CD4-positive, alpha-beta T cell treated with Interleukin-4 for 4 hours (primary cell): ENCODE measurements at places on chromosomes 12 and 14.

DNA sequence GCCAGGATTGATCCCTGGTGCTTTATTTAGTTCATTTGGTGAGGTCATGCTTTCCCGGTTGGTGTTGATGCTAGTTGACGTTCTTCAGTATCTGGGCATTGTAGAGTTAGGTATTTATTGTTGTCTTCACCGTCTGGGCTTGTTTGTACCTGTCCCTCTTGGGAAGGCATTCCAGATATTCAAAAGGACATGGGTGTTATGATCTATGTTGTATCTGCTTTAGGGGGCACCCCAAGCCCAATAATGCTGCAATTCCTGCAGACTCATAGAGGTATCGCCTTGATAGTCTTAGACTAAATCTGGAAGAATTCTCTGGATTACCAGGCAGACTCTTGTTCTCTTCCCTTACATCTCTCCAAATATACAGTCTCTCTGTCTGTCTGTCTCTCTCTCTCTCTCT is 42.1 kb downstream of the AK7 start:
- no peak for DNase-seq

DNA sequence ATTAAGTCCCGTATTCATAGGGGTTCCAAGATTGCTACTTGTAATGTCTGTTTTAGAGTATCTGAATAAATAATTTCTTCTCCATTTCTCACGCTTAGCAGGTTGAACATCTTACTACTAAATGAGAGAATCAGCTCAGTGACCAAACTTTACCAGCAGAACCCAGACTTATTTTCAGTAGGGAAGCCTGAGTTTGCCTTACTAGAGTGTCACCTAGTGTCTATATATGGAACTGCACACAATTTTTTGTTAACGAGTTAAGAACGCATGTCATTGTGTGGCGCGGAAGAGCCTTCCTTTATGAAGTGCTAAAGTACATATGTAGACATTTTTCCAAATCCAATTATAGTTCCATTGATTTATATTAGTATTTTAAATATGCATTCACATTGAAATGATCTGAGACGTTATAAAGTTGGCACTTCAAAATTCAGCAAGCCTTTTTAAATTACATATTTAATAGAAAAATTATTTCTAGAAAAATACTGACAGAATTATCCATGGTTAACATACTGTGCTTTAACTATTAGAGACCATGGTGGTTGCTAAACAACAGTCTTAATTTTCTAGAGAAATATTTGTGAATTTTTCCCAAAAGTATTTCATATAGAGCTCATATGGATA is 88.3 kb downstream of the RPS29 start:
- DNase-seq = peak; percentile 57

GRCh38 chr12:24979329-24979728 is 30.4 kb upstream of the BCAT1 start:
- no peak for DNase-seq

DNA sequence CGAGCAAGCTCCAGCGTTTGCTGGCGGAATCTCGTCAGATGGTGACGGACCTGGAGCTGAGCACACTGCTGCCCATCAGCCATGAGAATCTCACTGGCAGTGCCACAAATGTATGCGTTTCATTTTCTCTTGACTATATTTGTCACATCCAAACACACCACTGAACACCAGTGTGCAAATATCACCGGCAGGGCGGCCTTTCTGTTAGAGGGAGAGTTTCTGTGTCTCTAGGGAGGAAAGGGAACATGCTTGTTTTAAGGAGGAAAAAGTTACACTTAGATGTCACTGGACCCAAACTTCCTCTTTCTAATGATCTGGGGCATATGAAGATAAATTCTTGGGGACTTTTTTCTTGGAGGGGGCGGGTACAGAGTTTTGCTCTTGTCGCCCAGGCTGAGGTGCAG is 21.9 kb upstream of the HIP1R start:
- no peak for DNase-seq

DNA sequence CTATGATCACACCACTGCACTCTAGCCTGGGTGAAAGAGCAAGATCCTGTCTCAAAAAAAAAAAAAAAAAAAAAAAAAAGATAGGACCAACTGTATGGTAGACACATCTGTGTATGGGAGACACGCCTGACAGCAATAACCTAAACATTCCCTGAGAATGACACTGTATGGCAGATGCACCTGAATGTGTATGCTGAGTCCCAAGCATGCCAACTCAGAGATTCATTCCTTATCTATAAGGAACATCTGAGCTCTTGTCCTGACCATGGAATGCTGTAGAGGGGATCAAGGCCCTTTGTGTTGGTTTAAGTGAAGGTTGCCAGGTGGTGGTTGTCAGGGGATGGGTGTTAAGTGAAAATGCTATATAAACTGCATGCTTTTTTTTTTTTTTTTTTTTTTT is 19.2 kb upstream of the LGALS3 start:
- no peak for DNase-seq

DNA sequence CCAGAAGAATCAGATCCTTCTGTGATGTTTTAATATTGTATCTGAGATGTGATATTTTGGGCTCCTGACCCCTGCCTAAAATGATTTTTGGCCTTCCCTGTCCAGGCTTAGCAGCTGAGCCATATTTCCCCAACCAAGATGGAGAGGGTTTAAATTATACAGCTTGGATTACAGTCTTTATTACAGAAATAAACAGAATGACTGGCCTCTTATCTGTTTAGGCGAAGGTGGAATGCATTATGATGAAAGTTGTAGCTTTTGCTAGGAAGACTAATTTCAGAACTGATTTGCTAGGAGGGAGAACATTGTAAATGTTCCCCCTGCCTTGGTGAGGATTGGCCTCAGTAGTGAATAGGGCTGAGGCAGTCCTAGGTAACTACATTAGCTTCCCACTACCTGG is 23.3 kb downstream of the BMAL2 start:
- no peak for DNase-seq

DNA sequence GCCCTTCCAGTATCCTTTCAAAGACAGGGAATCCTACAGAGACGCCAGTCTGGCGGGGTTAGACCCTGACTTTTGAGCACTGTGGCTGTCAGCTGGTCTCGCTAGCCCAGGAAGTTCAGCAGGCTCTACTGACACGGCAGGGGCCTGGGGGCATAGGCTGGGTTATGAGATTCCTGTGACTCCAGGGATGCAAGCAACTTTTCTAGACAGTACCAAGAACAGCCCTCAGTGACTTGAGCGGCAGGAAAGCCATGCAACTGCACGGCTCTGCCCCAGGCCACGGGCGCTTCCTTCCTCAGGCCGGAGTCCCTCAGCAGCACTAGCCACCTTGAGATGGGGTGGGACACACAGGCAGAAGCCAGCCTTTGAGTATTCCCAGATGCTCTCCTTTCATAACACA is 5.1 kb upstream of the SIVA1 start:
- DNase-seq = no peak

GRCh38 chr14:21258005-21258888 is 11.0 kb downstream of the HNRNPC start:
- DNase-seq = no peak

- DNase-seq = no peak
Observed at GRCh38 chr12:56775638-56776037, 12.5 kb downstream of the HSD17B6 start.

DNA sequence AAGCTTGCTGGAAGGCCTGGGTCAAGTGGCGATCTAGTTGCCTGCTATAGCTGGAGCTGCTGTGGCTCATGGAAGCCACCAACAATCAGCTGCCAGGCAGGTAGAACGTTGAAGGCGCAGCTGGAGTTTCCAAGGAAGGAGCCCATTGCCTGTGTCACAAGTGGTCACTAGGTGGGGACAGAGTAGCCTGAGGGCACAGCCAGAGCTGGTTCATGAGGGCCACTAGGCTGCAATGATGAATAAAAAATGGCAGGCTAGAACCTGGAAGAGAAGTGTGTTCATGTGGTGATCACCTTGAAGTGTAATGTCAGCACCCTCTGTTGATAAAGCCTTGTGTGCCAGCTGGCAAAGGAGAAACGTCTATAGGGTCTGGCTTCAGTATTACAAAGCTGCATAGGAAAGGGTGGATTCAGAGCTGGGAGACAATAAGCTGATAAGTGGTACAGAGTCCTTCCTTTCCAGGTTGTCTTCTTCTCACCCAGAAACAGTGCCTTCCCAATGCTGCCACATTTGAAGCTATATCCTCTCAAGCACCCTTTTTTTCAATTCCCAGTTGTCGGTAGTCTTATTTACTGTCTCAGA is 165.8 kb downstream of the EMP1 start:
- DNase-seq = peak; percentile 33

DNA sequence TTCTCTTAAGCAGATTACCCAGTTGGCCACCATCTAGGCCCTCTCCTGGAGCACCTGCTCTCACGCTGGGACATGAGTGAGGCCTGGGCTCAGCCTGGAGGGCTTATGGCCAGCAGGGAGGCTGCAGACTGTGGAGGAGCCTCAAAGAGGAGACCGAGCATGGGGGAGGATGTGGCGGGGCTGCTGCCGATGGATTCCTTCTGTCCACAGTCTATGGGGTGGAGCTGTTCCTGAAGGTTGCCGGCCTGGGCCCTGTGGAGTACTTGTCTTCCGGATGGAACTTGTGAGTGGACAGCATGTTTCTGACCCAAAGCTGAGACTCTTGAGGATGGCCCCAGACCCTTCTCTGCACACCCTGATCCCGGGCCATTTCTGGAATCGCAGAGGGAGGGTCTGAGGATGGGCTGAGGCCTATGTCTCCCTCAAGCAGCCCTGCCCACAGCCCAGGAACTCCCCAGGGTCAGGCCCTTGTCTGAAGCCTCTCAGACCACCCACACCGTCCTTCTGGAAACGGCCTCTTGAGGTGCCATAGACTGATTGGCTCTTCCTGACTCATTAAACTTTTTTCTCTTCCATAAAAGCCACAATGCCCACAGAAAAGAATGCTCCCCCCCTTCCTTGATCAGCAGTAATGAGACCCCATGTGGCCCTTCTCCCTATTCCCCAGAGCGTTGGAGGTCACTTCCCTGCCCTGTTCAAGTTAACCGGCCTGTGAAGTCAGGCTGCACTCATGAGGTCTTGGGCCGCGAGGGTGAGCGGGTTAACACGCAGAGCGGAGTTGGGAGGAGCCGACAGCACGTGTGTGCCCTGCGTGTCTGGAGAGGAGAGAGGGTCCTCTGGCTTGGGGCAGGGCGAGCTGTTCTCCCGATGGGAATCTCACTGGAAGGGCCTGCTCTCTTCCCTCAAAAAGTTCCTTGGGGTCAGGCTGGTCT is 49.0 kb downstream of the SLC8B1 start:
- no peak for DNase-seq

DNA sequence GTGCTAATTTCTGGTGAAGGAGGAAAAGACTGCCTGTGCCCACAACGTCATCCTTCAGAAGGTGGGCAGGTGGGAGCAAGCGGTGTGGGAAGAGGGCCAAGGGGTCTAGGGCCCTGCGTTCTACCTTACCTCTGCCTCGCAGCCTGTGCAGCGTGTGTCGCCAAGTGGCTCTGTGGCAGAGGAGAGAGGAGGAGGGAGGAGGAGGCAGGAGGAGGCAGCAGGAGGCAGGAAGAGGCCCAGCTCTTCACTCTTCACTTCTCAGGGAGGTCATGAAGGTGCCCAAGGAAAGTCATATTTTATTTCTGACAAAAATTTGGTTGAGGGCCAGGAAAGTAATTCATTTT is 177.9 kb downstream of the MYRFL start:
- DNase-seq = no peak

DNA sequence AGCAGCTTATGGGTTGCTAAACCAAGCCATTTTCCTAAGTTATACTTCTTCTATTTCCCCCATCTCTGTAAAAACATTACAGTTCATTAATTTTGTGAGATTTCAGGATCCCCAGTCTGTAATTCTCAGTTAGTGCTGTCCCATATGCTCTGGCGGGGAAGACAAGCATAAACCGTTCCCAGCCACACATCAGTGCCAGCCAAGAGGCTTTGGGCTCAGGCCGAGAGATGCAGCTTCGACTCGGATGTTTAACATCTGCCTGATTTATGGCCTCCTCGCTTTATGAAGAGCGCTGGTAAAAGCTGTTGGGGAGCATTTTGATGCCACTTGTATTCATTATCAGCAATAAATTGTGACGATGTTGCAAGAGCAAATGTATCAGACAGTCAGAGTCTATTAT is 349.1 kb upstream of the CCDC196 start:
- no peak for DNase-seq

- DNase-seq = peak; percentile 52
Observed at GRCh38 chr14:60349663-60350365, 100.8 kb downstream of the PPM1A start.

DNA sequence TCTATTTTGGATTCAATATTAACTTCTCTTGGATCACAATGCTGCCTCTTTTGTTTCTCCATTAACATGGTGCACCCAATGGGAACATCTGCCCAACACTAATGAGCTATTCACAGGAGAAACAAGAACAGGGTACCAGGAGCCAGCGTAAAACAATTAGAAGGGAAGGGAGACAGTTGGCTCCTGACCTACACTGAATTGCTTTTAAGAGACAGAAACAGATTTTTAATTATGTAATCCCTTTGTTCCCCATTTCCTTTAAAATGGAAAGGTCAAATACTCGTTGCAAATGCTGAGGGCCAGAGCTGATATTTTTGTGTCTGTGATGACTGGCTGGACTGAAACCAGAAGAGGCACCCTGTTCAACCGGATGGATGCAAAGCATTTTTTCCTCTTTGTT is 108.3 kb downstream of the SEC23A start:
- DNase-seq = no peak

DNA sequence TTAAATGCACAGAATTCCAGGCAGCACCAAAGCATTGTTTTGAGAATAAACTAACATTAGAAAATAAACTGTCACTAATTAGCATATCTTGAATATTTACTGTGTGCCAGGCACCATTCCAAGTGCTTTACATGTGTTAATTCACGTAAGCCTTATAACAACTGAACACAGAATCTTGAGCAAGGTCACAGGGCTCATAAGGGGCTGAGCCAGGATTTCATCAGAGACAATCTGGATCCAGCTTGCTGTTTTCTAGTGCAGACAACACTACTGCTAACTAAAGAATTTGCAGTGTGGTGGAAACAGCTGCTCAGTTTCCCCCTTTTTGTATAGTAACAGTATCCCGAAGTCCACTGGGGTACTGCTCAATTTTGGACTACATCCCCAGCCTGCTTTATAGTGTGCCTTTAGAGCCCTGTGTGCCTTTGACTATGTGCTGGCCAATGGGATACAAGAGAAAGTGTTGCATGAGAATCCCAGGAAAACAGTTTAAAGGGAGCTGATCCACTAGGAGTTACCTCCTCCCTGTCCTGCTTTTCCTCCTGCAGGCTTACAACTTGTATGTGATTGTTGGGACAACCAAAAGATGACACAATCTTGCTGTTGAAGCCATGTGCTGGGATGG is 36.0 kb upstream of the RMST start:
- DNase-seq = no peak

- DNase-seq = no peak
Observed at GRCh38 chr12:12997156-12997555, 2.9 kb downstream of the HEBP1 start.

DNA sequence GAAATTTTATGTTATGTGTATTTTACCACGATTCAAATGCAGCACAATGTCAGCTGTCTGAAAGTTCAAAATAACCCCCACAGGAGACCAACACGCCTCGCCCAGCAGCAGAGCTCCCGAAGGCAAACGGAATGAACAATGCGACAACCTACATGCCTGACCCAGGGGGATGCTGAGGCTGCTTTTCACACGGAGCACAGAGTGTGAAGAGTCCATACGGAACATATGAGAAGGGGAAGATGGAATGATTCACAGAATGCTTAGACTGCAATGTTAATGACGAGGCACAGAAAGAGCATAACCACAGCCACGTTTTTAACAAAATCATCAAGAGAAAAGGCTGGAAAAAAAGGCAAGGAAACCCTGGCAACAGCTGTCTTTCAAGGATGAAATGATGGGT is 22.6 kb downstream of the ZFYVE21 start:
- no peak for DNase-seq
